ENCODE measurements at places on chromosomes 7 and 10. TPM values are rescaled to one million over a fixed set of nuclear protein-coding genes. Genes with fewer than 3 reads are reported as not detected.

The DNAJC30 gene
- total RNA-seq: 9.0 TPM

The DPP6 gene
- total RNA-seq: not detected

The POLR2J3 gene
- 13.5 TPM for total RNA-seq

The AKR1D1 gene
- total RNA-seq: not detected

The ANXA8L1 gene
- total RNA-seq: not detected

The SUGCT gene
- total RNA-seq: 4.3 TPM

The SPDYE6 gene
- not detected for total RNA-seq

The NRF1 gene
- total RNA-seq: 10.6 TPM

The MMD2 gene
- total RNA-seq: not detected

The CCL24 gene
- not detected for total RNA-seq

The PTPRE gene
- 6.8 TPM for total RNA-seq

The MEIG1 gene
- not detected for total RNA-seq
